ENCODE measurements at places on chromosomes 7 and 10. TPM values are rescaled to one million over a fixed set of nuclear protein-coding genes. Genes with fewer than 3 reads are reported as not detected.

DNA sequence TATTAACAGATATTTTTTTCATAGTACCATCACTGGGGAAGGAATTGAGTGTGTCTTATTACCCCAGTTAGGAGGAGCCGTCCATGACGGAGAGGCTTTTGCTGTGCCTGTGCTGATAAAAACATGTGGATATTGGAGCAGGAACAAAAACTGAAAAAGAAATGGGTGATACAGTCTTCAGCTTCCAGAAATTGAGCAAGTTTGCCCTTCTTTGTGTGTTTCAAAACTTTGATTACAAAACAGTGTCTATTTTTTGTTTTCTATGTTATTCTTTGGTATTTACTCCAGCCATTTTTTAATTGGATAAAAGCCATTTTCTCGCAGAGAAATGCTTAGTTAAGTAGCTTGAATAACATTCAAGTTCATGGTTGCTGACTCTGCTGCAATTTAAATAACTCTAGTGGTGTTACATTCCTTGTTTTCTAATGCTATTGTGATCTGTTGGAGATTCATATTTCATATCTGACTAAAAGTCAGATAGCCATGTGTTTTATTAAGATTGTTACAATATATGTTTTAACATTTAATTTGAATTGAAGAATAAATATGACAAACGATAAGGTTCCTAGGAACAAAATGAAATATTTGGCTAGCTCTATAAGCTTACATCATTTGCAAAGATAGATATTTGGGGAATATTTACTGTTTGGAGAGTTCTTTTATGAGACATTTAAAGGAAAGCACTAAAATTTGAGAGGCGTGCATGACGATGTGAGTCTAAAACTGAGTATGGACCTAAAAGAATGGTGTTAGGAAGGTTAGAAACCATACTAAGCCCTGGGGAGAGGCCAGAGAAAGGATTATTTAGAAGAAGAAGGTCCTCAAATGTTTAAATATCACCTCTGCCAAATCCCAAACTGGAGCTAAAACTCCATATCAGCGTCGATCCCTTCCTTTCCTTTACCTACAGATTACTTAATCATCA is 747.3 kb upstream of the CELF2 start:
- DNase-seq, result no peak

DNA sequence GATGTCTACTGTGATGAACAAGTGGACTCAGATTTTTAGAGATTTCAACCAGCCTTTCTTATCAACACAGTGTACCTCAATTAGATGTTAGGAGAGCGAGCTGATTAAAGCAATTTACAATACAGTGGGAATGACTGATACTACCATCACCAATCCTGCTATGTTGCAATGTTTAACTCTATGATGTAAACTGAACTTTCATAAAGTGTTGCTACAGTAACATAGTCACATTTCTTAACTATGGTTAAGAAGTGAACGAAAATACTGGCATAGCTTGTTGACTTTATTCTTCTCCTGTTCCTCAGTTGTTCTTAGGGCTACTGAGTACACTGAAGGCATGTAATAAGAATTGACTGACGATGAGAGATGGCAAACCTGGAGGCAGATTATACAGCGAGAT is 139.8 kb downstream of the MYOF start:
- no peak for DNase-seq

- no peak for DNase-seq
Observed at GRCh38 chr10:70678757-70679489, 6.6 kb downstream of the ADAMTS14 start.

DNA sequence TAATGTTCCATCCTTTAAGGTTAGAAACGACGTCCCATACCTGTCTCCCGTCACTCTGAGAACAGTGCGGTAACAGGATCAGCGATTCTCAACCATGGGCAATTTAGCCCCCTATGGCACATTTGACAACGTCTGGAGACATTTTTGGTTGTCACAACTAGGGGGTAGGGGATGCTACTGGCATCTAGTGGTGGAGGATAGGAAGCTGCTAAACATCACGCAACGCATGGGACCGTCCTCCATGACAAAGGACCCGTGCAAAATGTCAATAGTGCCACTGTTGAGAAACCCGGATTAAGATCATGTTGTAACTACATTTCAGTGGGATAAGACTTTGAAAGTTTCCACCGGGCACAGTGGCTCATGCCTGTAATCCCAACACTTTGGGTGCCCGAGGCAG is 5.0 kb upstream of the PAXIP1 start:
- DNase-seq, result no peak

GRCh38 chr10:121516093-121516865 is 82.0 kb downstream of the FGFR2 start:
- no peak for DNase-seq

DNA sequence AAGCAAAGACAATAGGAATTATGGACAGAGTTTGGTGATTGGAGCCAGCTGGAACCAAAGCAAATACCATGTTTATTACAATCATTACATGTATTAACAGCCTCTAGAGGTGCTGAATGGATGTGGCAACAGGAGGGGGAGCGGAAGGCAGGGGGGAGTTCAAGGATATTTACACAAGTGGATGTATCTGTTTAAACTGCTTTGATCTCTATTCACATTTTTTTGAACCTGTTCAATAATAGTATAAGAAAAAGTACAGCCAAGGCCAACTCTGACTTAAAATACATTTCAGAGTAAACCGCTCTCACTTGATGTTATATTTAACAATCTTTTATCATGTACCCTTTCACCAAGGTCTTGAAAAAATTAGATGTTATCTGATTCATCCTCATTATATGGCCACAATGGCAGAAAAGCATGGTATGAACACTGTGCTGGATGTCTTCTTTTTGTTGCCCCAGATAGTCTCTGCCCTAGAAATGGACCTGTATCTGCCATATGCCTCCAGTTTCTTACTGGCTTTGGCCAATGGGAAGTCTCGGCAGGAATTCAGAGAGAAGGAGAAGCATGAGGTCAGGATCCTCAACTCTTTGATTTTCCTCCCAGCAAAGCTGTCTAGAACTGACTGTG is 88.2 kb upstream of the FAM133B start:
- no peak for DNase-seq

- DNase-seq, result no peak
Observed at GRCh38 chr10:63692220-63692896, 171.2 kb downstream of the REEP3 start.

DNA sequence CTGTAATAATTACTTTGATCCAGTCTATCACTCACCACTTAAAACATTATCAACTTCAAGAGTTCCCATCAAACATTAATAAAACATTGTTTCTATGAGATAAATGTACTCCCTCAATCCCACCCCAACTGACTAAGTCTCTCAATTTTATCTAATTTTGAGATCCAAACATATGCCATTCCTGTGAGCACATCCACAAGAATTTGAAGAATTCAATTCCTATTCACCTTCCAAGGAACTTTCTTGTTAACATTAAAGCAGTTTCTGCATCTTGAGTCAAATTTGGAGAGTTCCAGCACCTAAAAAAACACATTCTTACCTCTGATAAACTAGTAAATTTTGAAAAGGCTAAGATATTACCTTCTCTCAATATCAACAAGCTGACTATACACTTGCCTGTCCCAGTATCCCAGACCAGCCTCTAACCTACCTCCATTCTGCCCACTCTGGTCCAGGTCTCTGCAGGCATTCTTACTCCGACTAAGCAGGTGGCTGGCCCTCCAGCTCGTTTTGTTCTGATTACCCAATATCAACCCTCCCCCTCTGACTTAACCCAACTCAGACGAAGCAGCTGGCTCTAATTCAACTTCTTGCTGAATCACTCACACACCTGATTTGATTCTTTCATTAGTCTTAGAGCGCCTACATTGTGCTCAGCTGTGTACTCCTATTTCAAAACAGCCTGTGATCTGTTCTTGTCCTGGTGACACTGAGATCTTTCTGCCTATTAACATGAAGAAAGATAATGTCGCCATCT is 275.2 kb downstream of the IPMK start:
- no peak for DNase-seq

DNA sequence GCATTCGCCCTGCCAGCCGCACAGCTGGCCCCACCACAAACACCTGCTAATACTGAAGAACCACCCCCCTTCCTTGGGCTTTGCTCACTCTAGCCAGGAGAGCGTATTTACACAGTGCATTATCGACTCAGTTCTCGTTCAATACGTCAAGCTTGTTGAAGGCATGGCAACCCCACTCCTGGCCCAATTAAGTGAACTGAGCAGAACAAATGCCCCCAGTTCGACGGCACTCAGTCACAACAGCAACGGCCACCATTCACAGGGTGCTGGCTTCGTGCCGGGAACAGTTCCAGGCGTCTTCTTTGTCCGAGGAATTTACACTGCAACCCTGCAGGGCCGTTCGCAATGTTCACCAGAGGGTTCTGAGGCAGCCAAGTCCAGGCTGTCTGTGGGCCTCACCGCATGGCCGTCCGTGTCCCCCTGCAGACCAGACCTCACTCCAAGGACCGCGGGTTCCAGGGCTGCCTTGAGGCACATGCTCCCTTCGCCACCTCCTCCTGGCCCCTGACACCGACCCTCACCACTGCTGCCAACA is 175.3 kb downstream of the DIP2C start:
- DNase-seq, result peak; percentile 29

DNA sequence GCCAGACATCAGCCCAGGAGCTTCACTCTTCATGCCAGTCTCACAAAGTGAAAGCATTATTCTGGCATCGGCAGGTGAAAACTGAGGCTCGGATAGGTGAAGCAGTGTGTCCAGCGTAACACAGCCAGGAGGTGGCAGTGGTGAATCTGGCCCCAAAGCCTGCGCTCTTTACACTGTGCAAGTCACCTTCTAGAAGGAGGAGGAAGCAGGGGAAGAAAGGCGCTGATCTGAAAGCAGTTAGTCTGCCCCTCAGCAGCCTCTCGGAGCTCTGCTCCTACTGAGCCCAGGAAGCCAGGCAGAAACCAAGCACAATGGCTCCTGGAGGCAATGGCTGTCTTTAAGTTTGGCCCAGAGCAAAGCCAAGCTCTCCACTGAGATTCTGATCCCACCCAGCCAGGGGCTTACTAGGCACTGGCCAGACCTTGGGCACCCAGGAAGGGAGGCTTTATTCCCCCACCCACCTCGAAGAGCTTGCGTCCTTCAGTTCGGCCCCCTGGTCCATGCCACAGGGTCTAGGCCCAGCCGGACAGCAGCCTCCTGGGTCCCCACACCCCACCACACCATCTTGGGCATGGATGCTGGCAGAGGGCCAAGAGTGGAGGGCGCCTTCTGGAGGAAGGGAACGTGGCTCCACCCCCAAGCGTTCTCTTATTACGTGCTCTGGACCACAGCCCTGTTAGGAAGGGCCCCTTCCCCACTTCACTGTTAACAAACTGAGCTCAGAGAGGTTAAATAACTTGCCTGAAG is 104.5 kb downstream of the GRID1 start:
- no peak for DNase-seq

GRCh38 chr10:61049386-61049785 is 105.4 kb upstream of the RHOBTB1 start:
- DNase-seq, result no peak

DNA sequence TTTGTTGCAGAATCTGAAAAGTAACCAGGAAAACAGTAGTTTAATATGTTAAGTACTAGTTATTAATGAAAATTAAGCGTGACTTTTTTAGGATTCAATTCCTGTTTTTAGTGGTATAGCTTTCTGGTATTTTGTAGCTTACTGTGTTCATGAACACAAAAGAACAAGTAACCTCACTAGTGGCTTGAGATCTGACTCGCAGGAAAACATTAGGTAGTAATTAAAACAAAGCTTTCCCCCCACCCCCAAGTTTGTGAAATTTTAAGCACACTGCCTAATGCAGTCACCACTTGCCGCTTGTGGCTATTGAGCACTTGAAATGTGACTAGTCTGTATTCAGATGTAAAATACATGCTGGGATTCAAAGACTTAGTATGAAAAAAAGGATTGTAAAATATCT is 102.5 kb upstream of the RPA3 start:
- no peak for DNase-seq

DNA sequence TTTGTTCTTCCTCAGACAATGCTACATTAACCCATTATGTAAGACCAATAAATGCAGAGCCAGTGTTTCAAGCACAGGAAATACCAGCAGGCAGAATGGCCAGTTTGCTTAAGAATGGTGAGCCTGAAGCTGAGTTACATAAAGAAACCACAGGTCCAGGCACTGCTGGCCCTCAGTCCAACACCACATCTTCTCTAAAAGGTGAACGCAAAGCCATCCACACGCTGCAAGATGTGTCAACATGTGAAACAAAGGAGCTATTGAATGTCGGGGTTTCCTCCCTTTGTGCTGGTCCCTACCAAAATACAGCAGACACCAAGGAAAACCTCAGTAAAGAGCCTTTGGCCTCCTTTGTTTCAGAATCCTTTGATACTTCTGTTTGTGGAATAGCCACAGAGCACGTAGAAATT is 63.8 kb downstream of the TASOR2 start:
- DNase-seq, result no peak

GRCh38 chr10:74363727-74364126 is 212.7 kb downstream of the ADK start:
- DNase-seq, result no peak

DNA sequence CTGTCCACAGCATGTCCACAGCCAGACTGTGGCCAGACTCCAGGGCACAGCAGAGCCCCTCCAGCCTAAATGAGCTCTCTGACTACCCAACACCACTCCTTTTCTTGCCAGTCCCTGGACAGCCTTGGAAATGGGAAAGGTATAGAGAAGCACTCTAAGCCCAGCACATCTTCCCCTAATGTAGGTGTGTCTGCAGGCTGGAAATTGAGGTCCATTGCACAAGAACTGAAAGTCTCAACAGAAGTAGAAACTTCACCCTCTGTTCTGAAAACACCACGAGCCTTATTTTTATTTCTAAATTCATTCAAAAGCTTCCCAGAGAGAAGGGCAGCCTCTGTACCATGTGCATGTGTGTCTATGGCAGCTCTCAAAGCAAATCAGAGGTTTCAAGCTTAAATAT is 3.7 kb upstream of the KCNMA1 start:
- no peak for DNase-seq

Gene NPSR1
- total RNA-seq, result not detected

Gene OPN1SW
- not detected for total RNA-seq

Gene NACAD
- total RNA-seq, result 3.8 TPM

Gene EMX2
- total RNA-seq, result 0.25 TPM

Gene SPDYE8
- total RNA-seq, result not detected

Gene OR2A1
- total RNA-seq, result not detected

Gene CADPS2
- 11.9 TPM for total RNA-seq

Gene SPDYE5
- total RNA-seq, result not detected

Data from left ventricle myocardium inferior (tissue), 1 donor.